ENCODE measurements at places on chromosomes 3 and 15. TPM values are rescaled to one million over a fixed set of nuclear protein-coding genes. Genes with fewer than 3 reads are reported as not detected.

The CHRNB4 gene
- total RNA-seq: not detected

The MLF1 gene
- 0.53 TPM for total RNA-seq

The ARHGAP31 gene
- total RNA-seq: 2.3 TPM

The MYLK gene
- total RNA-seq: not detected

The GPR160 gene
- total RNA-seq: 5.0 TPM

The HHATL gene
- not detected for total RNA-seq

The MAP6D1 gene
- 0.90 TPM for total RNA-seq

The IL12A gene
- total RNA-seq: not detected

The LSMEM2 gene
- not detected for total RNA-seq

The RPL35A gene
- 876 TPM for total RNA-seq

The SPATA12 gene
- total RNA-seq: not detected

DNA sequence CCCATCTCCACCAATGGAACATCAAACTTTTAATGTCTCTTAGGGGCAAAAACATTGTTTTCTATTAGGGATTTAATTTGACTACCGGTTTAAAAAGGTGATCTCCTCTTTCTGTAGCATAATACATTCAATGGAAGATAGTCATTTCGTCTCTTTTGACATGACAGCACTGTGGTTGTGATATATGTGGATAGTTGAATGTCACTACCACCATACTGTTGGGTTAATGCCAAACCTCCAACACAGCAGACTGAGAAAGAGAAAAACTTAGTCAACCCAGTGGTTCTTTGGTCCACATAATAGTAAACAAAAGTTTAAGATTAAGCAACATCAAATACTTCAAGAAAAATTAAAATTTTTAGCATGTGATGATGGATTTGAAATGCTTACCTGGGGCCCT, 530.4 kb downstream of the AGBL1 start:
- no peak for DNase-seq

GRCh38 chr3:8095724-8096123, 405.9 kb upstream of the LMCD1 start:
- DNase-seq: no peak

- DNase-seq: no peak
These were observed 143.4 kb downstream of the NSMCE3 start for GRCh38 chr15:29126208-29126536.

DNA sequence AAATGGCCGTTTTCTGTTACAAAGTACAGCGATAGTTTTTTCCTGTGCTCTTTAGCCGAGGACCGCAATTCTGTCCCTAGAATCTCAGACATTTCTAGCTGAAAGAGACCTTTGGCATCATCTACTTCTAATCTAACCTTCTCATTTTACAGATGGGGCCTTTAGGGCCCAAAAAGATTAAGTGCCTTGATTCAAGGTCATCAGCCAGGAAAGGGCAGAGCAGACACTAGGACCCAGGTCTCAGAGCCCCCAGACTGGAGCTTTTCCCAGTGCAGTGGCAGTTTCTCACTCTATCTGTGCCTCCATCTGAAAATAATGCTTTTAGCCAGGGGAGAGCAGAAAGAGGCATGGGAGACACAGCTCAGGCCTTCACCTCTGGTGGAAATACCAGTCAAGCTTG, 20.6 kb downstream of the ABHD2 start:
- no peak for DNase-seq

DNA sequence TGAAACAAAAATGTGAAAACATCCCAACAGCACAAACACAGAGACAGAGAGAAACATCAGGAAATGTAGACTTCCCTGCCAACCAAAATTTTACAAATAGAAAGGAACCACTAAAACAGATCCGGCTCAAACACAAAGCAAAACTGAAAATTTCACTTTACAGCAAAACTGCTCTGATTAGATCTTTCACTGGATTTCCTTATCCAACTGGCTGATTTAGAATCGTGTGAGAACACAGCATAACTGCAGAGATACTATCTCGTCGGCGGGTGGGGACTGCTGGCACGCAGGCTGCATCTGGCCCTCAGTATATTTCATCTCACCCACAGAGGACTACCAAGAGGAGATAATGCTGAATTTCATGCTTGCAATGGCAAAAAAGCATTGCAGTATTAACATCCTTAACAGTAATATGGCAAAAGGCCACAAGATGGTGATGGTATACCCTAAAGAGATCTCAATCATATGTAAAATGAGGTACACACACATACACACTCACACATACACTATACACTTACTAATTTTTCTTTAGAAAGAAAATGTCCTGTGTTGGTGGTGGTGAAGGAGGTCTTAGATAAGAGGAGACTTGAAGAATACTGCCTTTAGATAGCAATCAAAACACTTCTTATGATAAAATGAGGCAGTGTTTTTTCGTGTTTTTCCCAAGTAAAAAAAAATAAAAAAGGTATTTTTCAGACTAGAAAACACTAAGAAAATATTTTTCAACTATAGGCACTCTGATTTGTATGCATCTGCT, 10.6 kb upstream of the LEO1 start:
- DNase-seq: peak; percentile 77

DNA sequence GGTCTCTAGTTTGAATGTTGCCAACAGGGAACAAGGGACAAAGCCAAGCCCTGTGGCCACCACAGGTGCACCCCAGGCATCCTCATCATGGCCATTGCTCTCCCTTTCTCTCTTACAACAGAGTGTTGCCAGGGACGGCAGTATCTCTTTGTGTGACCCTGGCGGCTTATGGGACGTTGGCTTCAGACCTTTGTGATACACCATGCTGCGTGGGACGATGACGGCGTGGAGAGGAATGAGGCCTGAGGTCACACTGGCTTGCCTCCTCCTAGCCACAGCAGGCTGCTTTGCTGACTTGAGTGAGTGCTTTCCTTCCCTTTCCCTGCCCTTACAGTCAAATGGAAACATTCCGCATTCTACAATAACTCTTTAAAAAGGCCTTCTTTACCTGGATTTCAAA, 38.2 kb downstream of the BOC start:
- DNase-seq: no peak

GRCh38 chr15:58279654-58280053, 141.5 kb downstream of the AQP9 start:
- no peak for DNase-seq

- no peak for DNase-seq
These were observed 107.3 kb downstream of the KCNAB1 start for GRCh38 chr3:156227704-156228103.

GRCh38 chr3:171797265-171797679, 13.0 kb downstream of the PLD1 start:
- DNase-seq: no peak

DNA sequence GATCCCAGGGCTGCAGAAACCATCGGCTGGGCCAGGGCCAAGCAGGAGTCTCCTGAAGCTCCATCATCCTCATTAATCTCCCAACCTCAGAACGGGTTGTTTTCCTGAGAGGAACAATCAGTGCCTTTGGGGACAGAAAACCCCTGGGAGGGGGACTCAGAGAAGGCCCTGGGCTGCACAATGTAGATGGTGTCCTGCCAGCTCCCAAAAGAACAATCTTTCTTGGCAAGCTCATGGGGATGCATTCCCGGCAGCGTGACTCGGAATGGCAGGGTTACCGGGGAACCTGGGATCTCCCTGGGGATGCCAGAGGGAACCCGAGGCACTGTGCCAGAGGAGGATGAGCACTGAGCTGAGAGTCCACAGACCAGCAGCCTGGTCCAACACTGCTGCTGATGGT, 72.1 kb upstream of the ATP2B2 start:
- no peak for DNase-seq

- DNase-seq: no peak
These were observed 251.4 kb upstream of the TGFBR2 start for GRCh38 chr3:30354972-30355371.

DNA sequence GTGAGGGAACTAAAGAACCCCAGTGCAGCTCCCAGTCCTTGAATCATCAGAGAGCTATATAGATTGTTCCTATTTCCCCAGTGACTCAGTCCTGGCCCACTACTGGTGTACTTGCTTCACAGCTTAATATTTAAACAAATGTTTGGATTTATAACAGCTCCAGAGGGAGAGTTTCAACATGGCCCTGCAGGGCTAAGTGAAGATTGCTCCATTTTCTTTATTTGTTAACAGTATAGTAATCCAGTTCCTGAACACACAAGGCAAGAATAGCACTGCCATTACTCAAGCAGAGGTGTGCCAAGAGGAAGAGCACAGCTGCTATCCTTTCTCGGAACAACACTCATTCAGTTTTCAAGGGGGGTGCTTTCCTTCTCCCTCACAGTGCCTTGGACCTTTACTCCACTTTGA, 6.5 kb downstream of the SQOR start:
- no peak for DNase-seq

DNA sequence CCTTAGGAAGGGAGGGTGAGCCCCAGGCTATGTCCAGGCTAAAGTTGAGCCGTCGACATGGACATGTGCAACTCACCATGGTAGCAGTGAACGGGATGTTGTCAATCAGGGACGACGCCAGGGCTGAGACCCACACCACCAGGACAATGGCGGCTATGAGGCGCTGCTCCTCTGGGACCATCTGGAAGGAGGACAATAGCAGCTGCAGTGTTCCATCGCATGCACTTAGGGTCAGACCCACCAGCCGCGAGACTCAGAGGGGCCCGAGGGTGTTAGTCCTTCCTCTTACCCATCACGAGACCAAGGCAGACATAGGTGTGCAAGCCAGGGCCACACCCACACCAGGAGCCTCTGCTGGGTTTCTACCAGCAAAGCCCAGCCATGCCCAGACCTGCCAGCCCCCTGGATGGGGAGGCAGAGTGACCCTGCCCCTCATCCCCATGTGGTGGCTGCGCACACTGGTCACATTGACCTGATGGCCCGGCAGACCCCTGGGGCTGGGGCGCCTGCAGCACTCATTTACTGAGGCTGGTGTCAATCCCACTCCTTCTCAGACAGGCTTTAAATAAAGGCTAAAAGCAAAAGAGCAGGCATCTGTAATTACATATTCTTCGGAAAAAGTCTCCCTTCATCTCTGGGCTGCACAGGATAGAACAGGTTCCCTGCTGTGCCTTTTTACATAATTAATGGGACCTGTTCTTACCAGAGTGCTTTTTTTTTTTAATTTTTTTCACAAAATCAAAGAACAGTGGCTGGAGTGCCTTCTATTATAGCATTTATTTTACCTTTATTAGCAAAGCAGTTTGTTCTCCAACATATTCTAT, 227.8 kb downstream of the OCA2 start:
- DNase-seq: no peak

- DNase-seq: no peak
These were observed 226.6 kb upstream of the AZI2 start for GRCh38 chr3:28575100-28575745.

DNA sequence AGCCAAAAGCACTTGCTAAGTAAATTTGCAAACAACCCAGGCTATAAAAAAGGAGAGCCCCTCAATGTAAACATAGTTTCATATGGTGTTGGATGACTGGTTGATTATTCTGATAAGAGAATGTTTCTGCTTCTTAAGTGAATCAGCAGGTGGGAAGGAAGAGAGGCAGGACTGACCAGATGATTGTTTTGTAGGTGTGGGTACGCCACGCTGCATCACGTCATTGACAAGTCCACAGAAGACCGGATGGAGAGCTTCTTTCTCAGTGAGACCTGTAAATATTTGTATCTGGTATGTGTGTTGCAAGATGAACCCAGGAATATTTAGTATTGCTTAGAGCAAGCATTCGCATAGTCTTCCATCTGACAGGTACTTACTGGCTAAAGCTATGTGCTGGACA, 23.4 kb downstream of the EDEM1 start:
- no peak for DNase-seq

- DNase-seq: no peak
These were observed 75.7 kb upstream of the ARNT2 start for GRCh38 chr15:80328496-80328895.

DNA sequence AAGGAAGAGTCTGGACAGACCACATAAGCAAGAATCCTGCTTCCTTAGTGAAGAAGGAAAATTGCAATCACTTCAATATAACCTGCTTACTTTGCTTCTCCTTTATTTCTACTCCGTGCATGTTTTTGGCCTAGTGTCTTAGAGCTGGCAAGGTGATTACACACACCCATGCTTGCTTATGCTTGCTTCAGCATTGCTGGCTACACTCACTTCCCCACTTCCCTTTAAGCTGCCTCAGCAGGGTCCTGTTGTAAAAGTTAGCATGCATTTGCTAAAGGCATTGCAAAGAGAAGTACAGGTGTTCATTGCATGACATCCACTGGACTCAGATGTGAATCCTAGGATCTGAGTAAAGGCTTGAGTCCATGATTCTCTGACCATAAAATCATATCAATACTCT, 47.5 kb upstream of the STT3B start:
- no peak for DNase-seq

GRCh38 chr3:23377928-23378672, 175.0 kb downstream of the UBE2E2 start:
- DNase-seq: no peak

GRCh38 chr3:141330718-141331376, 37.5 kb upstream of the ZBTB38 start:
- DNase-seq: no peak

- no peak for DNase-seq
These were observed 101.1 kb upstream of the BOC start for GRCh38 chr3:113110267-113110666.

DNA sequence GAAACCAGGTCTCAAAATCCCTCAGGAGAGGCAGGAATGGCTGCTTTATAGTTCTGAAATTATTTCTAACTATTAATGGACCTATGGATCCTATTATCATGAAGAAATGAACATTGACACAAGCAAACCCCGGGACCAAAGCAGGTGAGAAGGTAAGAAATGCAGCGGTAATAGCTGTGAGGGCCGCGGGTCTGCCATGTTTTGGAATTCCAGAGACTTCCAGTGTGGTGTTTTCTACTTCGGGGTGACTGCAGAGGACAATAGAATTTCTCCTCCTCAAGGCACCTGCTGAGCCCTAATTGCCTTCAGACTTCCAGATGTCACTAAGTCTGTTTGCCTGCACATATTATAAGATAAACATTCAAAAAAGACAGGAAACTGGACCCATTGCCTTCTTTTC, 437.4 kb downstream of the GABRG3 start:
- DNase-seq: no peak

- DNase-seq: no peak
These were observed 1.4 kb upstream of the FES start for GRCh38 chr15:90882781-90883525.

GRCh38 chr3:65562447-65562846, 476.3 kb downstream of the MAGI1 start:
- no peak for DNase-seq
